ENCODE measurements at places on chromosomes 3 and 15. TPM values are rescaled to one million over a fixed set of nuclear protein-coding genes. Genes with fewer than 3 reads are reported as not detected.

Gene C3orf33
- 1.1 TPM for total RNA-seq

Gene ZIC4
- total RNA-seq, result 2.2 TPM

Gene ACP3
- 0.44 TPM for total RNA-seq

Gene ITIH1
- not detected for total RNA-seq

Gene RHCG
- total RNA-seq, result not detected

GRCh38 chr3:12768579-12769527 lies 9.8 kb upstream of the TMEM40 start:
- H3K4me3 ChIP-seq, result no peak overlapping the region
- no peaks in the 10 kb centered on the region for H3K36me3 ChIP-seq
- peaks cover 4% of the 10 kb centered on the region for H3K27me3 ChIP-seq
- peak overlapping the region; percentile 42 for H3K27ac ChIP-seq
- peaks cover 16% of the 10 kb centered on the region for H3K4me1 ChIP-seq

- no peak overlapping the region for H3K4me3 ChIP-seq
- no peak for DNase-seq
- H3K4me1 ChIP-seq, result peaks cover 19% of the 10 kb centered on the region
- peaks cover 5% of the 10 kb centered on the region for H3K27me3 ChIP-seq
Observed at GRCh38 chr3:34078418-34078817, 280.0 kb downstream of the PDCD6IP start.
